ENCODE measurements at places on chromosomes 2 and 18.

DNA sequence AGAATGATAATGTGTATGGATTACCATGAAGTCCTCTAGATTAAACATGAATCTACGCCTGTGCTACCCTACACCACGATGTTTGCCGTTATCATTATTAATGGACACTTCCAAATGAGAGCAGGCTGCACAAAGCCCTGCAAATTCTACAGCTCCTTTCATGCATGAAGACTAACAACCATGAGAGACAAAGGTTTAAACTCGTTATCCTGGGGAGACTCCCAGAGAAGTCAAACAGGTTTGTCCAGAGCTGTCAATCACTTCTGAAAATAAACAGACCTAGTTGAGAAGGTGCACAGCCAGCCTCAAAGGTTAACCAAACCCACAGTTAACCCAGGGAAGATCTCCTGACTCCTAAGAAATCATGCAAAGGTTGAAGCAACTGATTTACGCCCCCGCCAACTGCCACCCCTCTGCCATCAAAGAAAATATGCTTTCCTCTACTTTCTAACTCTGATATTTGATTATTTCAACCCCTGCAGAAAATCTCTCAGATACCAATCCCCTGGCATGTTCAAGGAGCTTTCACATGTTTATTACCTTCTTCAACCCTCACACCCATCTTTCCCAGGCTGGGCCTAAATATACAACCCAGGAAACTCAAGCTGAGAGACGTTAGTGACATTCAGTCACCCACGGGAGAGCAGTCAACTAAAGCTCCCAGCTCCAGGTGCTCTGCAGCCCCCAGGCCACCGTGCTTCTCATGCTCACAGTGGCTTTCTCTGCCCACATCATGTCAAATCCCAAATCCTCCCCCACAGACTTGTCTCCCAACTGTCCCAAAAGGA is 35.9 kb downstream of the MYO5B start:
- DNase-seq, result no peak

GRCh38 chr18:23306822-23307221 is 146.3 kb upstream of the RIOK3 start:
- DNase-seq, result no peak

DNA sequence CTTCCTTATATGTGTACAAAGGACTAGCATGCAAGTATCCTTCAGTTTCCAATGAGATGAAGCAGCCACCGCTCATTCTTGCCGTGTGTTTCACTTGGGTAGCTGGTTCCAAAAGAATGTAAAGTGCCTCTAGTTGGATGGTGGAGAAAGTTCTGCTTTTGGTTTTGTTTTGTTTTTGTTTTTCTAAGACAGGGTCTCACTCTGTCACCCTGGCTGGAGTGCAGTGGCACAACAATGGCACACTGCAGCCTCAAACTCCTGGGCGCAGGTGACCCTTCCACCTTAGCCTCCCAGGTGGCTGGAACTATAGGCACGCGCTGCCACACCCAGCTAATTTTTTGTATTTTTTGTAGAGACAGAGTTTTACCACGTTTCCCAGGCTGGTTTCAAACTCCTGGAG is 8.3 kb downstream of the ANXA4 start:
- no peak for DNase-seq

DNA sequence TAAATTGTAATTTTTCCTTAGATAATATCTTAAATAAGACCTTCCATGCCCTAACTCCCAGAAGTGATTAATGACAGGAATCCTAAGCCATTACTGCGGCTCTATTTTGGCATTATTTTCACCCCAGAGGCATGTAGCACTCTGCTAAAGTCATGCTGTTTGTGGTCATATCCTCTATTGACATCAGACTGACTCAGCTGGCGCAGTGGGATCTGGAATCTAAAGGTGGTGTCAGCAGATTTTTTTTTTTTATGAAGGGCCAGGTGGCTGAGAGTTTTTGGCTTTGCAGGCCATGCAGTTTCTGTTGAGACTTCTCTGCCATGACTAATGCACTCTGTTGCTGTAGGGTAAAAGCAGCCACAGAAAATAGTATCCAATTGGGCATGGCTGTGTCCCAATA is 64.1 kb upstream of the ACVR1C start:
- peak; percentile 78 for DNase-seq

DNA sequence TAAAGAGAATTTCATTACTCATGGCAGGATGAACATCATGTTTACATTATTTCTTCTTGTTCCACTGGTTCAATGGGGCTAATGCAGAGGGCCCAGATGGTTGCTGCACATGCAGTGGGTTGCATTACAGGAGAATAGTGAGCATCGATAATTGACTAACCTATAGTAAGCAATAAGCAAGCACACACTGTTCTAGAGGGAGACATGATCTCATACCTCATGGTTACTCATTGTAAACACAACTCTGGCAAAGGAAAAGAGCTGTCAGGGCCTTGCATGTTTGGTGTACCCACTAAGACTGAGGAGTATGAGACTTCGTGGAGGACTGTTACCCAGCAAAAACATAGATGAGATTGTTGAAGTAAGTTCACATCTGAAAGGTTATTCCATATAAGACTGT is 885.6 kb upstream of the VRK2 start:
- no peak for DNase-seq

DNA sequence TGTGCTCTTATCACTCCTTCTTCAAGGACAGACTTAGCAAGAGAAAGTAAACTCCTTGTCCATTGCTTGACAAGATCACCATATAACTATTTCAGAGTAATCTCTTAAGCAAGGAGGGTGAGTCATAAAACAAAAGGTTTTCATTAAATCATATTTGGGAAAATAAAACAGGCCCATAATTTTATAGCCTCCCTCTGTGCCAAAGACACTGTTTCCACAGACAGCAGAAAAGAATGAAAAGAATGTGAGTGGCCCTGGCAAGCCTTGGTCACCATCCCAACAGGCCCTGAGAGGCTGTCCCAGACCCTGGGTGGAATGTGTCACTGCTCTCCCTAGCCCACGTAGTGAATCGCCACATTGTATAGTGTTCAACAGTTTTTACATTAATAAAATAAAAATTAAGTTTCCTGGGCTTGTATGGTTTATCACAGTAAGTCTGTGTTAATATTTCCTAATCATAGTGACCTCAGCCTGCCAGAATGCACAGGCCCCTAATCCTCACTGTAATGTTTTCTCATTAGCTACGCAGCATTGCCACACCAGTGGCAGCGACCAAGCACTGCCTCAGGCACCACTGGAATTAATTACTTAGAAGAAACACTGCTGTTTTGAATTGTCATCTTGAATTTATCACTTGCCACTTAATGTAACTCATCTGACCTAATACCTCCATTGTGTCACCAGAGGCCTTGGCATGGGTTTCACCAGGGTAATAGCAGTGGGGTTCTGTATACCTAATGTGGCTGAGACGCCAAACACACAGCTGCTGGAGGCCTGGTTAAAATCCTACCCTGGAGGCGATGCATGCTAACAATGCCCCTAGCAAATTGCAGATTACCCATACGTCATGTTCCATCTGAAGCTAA is 401.9 kb downstream of the LNPK start:
- peak; percentile 18 for DNase-seq

DNA sequence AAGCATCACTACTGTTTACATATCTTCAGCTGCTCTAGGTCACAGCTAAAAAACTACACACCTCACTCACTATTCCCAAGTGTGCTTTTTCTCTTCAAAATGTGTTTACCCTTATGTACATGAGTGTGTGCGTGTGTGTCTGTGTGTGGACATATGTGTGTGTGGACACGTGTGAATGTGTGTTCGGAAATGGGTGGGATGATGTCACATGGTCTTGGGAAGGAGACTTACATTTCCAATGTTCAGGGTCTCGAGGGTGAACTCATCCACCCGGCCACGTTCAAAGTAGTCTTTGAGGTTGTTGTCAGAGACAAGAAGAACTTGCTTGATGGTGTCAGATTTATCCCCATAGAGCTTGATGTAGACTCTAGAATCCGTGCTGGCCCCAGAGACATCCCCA is 87.8 kb downstream of the LOXHD1 start:
- DNase-seq, result no peak

DNA sequence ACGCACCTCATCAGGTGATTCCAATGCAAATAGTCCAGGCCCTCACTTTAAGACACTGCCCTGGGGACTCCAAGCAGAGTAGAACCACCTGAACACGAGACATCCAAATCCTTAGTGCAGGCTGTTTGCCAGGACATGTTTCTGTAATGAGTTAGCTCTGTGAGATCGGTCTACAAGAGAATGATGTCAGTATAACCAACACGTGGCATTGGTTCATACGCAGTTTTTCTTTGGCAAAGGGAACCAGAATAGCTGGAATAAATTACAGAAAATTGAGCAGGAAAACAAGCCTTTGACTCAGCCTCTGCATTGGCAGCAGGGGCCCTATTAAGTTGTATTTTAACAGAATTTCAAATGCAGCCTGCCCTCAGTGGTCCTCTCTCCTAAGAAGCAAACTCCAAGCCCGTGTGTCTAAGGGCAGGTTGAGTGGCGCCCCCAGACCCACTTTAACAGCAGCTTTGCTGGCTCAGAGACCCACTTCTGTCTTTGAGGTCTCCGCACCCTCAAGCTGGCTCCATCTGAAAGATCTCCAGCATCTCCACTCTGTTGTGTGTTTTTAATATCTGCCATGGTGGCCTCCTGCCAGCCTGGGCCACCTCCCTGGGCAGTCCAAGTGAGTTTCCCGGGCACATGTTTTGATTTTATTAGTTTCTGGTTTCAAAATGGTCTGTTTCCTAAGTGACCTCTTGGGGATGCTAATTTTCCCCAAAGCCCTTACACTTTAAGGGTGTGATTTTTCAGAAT is 61.3 kb downstream of the ALPK2 start:
- peak; percentile 96 for DNase-seq

DNA sequence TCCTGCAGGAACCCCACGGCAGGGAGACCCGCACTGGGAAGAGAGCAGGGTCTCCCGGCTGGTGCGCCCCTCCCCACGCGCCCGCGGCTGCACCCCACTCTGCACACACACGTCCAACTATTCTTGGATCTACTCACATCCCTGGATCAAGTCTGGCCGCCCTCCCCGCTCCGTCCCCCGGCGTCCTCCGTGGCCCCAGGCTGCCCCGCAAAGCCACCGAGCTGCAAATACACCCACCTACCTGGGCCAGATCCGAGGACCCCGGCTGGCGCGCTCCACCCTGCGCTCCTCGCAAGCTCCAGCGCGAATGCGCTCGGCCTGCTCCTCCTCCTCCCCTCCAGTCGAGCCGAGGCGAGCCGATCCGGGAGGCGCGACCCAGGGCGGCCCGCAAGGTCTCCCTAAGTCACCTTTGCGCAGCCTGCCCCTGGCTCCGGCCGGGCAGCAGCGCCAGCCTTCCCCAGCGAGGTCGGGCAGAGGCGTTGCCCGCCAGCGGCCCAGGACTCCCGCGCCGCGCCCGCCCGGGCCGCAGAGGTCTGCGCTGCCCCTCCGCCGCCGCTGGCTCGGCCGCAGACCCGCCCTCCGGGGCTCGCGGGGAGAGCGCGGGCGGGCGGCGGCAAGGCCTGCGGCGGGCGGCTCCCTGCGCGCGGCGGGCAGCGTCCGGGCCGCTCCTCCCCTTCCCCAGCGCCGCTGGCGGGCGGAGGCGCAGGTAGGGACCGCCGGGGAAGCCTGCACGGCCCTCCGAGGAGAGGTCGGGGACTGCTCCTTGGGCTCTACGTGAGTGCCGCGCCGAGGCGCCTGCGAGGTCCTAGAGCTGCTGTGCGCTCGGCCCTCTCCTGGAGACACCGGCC is 126.0 kb downstream of the OSBPL1A start:
- peak; percentile 44 for DNase-seq

DNA sequence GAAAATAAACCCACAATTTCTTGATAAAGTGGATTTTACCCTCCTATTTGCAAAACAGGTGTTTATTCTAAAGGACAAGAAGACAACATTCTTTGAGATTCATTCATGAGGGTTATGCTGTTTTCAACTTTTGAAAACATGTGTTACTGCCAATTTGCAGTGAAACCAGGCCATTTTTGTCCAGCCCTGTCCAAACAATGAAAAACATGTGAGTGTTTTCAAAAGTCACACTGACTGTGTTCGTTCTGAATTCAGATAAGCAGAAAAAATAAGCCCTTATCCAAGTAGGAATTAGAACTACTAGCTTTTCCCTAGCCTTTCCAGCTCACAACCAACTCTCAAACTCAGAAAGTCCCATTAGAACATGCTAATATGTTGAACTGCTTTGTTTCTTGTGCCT is 148.1 kb upstream of the PID1 start:
- no peak for DNase-seq

DNA sequence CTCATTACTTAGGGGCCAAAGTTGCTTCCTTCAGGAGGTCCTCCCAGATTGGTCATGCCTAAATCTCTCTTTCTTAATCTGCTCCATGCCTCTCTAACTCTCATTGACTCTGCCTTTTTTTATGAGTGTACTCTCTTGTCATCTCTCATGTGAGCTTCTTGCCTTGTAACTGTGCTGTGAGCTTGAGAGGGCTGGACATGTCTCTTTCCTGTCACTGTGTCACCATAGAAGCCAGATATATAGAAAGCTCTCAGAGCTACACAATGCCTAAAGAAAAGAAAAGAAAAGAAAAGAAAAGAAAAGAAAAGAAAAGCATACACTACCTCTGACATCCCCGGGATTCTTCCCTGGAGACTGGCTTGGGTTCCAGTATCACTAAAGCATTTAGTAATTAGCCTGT is 161.5 kb upstream of the SKOR2 start:
- no peak for DNase-seq

GRCh38 chr2:231299267-231299666 is 96.2 kb upstream of the B3GNT7 start:
- DNase-seq, result no peak

GRCh38 chr2:146642066-146642465 is 1202.8 kb upstream of the ACVR2A start:
- DNase-seq, result no peak

DNA sequence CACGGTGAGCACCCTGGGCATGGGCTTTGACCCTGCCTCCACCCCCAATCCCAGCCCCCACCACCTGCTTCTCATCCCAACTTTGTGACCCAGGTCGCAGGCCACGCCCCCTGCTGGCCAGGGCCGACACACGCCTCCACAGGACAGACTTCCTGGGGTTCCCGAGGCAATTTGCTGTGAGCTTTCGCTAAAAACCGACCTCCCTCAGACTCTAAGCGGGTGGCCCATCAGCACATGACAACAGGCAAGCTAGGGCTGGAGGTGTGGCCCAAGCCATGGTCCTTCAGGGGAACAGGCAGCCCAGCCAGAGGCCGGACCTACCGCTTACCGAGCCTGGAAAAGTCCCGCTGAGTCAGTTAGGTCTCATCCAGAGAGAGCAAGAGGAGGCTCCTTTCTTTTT is 31.9 kb downstream of the C1QL2 start:
- DNase-seq, result no peak

DNA sequence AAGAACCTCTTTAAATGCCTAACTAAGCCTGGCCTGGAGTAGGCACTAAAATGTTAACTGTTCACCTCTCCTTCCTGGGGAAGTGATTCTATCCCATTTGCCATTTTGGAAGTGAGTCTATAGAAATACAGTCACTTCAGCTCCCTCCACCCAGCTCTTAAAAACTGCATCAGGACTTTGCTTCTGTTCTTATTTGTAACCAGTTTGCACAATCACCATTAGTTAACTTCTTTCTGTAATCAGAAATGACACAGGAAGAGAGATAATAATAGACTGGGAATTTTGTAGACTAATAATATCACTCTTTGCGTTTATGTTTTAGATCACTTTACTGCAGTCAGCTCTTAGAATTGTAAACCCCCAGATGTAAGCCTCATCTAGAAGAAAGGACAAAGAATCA is 16.0 kb upstream of the MARCO start:
- DNase-seq, result no peak

GRCh38 chr2:215283221-215283620 is 28.6 kb upstream of the ATIC start:
- no peak for DNase-seq

Measured in stromal cell of bone marrow (primary cell).